Stimulated activated CD8-positive, alpha-beta memory T cell treated with anti-CD3 and anti-CD28 coated beads, Interleukin-15, amount 100 ng/mL, for 1 hour (primary cell): ENCODE measurements at places on chromosomes 6 and 20.

DNA sequence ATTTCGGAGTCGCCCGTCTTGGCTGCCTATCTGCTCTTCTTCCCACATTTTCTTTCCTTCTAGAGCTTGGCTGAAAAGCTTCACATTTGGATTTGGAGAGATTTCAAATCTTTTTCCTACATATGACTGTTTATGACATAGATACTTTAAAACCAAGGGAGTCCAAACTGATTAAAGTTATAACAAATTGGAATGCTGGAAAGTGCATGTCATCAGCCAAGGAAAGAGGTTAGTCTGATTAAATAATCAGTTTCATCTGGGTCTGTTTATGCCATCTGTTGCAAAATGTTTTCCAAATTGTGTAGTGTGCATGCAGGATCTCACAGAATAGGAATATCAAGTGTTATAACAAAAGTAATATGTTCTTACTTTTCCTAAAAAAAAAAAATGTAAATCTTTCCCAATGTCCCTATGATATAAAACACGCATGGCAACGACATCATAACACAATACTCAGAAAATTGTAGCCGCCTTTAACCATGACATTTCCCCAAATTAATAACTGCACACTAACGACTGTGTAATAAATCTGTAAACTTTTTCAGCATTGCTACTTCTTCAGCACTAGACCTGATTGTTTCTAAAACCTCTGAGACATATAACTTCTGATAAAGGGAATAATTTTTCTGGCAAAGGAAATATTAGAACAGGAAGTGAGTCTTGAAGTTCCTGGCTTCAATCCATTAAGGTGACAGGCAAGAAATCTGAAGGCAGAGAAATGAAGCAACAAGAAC is 230.2 kb upstream of the FOXQ1 start:
- no peak for DNase-seq

- DNase-seq = no peak
Measured at GRCh38 chr20:63381781-63382431, 20.8 kb upstream of the CHRNA4 start.

DNA sequence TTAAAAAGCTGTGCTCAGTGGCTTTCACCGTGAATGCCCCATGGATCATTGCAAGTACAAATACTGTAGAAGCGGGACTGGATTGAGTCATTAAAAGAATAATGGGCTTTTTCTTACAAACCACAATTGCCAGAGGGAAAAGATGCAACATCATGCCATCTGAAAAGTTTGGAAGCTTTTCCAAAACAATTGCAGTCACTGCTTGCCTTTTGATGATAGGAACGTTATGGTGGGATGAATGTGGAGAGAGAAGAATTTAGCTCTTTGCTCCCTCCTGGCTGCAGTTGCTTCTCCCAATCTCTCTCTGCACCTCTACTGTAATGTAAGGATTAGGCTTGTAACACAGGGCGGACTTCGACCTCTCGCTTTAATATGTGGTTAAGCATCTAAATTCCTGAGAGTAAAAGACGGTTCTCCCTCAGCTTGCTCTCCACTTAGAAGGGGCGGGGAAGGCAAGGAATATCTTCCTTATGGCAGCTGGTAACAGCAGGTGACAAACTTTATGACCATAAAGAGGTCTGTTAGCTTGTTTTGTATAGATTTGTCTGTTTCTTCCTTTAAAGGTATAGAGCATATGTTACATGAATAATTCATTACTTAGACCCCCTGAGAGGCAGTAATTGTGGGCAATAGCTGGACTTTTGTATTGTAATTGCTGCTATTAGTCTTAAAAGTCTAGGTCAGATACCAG is 376.1 kb downstream of the UTRN start:
- no peak for DNase-seq

DNA sequence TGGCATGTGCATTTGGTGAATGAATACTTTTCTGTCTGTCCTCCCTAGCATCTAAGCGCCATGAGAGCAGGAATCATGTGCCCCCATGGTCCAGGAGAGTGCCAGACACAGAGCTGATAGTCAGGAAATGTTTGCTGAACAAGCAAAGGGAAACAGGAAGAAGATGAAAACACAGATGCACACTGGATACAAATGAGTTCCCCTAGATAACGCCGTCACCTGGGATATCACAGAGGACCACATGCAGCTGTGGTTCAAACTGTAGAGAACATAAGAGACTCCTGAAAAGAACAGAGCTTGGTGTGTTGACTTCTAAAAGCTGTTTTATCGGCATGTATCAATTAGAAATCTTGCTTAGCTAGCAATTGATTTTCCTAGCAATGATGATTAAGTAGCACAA is 293.7 kb downstream of the BTBD3 start:
- no peak for DNase-seq

DNA sequence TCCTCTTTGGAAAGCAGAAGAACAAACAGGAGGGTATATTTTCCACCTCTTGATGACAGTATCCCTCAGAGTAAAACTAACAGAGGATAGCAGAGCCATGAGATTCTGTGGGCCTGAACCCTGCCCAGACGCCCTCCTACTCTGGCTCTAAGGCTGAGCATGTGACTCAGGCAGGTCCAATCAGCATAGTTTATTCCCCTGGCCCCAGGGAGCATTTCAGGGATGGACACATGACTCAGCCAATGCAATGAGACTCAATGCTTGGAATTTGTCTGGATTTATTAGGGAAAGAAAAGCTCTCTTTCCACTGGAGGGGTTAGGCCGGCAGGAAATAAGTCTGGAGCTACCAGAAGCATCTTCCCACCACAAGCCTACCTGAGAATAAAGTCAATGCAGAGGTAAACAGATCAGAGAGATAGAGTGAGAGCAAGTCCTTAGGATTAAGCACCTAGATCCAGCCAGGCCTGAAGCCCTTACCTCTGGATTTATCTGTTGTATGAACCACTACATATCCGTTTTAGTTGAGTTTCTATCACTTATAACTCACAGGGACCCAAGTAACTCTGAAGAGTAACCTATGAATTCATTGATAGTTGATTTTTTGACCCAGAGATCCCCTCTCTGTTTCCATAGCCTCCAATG is 68.2 kb upstream of the EYA2 start:
- no peak for DNase-seq

- no peak for DNase-seq
Measured at GRCh38 chr20:37725165-37725564, 31.3 kb downstream of the CTNNBL1 start.

DNA sequence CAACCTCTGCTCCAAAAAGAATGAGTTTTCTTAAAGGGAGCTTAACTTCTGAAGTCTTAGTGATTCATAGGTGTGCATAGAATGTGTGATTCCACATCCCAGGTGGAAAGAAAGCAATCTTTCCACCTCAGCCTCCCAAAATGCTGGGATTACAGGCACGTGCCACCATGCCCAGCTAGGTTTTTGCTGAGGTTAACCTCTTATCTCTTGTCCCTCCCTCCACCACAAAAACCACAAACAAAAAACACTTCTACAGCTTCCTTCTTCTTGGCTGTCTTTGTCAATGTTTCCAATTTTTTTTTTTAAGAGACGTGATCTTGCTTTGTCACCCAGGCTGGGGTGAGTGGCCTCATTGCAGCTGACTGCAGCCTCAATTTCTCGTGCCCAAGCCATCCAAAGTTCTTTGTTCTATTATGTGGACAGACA is 8.1 kb upstream of the CSE1L start:
- no peak for DNase-seq

GRCh38 chr6:154996016-154996590 is 988 bp downstream of the TIAM2 start:
- DNase-seq = no peak
